ENCODE measurements at places on chromosomes 16 and 17.

- no peak for DNase-seq
Observed at GRCh38 chr17:50631908-50632571, 2.6 kb upstream of the ABCC3 start.

DNA sequence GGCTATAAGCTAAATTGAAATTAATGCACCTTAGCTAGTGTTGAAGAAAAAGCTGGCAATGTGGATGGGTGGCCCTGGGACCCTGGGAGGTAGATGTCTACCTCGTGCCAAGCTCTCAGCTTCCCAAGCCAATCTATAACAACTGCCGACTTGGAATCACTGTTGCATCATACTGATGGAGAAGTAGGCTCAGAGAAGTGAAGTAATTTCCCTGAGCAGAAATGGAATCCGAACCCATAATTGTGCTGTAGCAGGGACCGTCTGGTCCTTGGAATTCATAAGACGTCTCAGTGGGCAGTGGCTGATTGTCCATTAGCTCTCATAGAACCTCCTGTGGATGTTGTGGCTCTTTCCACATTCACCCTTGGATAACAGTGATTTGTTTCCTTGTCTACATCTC lies 196.6 kb downstream of the RAB11FIP4 start:
- no peak for DNase-seq

DNA sequence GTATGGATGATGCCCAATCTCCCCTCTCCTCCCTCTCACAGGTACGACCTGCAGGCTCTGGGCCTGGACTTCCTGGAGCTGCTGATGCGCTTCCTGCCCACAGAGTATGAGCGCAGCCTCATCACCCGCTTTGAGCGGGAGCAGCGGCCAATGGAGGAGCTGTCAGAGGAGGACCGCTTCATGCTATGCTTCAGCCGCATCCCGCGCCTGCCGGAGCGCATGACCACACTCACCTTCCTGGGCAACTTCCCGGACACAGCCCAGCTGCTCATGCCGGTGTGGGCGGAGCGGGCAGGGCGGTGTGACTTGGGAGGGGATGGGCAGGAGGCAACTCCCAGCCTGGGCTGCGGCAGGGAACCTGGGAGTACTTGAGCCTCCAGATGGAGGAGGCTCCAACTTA lies 18.1 kb downstream of the SPATA32 start:
- DNase-seq, result no peak

DNA sequence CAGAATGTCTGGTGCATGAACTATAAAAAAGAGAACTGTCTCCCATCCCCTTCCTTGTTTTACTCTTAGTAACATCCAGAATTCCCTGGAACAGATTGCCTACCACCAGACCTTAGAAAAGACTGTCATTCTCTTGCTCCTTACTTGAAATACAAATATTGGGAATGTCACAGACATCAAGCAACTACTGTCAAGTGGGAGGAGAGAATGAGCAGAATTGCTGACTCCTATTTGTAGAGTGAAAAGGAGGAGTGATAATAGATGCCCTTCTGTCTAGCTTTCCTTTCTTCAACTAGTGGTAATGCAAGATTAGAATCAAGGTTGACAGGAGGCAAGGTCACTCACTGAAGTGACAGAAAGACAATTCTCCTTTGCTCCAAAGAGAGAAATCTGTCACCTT lies 23.9 kb upstream of the NOL11 start:
- DNase-seq, result no peak

DNA sequence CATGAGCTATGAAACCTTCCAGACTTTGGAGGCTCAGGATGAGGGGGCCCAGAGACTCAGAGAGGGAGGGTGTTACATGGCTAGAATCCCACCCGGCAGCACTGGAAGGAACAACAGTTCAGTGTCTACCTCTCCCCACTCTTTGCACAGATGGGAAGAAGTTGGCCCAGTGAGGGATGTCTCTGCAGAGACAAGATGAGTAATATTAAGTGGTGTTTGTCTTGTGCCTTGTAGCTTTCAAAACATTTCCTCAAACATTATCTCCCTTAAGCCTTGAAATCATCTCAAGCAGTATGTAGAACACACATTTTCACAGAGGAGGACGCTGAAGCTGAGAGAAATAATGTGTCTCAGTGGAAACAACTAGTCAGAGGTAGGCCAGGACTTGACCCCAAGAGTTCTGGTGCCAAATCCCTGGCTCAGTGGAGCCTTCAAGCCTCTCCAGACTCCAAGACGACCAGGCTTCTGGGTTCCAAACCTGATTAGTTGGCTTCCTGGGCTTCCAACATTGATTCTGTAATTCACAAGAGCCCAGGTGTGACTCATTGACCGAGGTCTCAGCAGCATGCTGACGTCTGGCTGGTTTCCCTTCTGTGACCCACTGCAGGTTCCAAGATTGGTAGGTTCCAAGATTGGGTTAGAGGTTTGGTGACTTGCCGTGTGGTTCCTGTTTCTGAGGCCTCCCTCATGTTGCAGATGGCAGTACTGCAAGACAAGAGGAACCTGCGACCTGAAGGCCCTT lies 7.4 kb downstream of the RNF112 start:
- DNase-seq, result no peak

Data from GM12878 (cell line).